ENCODE measurements at places on chromosomes 7 and 10.

- DNase-seq = no peak
These were observed 116.4 kb upstream of the ASAH2 start for GRCh38 chr10:50367732-50368131.

GRCh38 chr7:30087371-30087770 lies 47.4 kb upstream of the MTURN start:
- no peak for DNase-seq

- no peak for DNase-seq
These were observed 24.7 kb upstream of the GRID1 start for GRCh38 chr10:86391236-86391840.

DNA sequence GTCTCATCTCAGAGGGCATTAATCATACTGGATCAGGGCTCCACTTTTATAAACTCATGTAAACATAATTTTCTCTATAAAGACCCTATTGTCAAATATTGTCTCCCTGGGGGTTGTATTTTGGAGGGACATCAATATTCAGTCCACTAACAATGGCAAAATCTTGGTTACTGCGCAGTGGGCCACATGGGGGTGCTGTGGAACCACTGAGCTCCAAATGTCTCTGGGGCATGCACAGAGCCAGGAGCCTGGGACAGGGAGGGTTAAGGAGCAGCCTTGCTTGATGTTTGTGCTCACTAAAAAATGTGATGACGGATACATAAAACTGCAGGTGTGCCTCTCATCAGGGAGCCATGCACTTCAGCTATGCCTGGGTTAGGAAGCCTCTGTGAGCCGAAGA lies 62.1 kb upstream of the PRSS58 start:
- DNase-seq = no peak

GRCh38 chr7:38052786-38053185 lies 125.3 kb upstream of the STARD3NL start:
- no peak for DNase-seq
